A549 treated with AZD2906 at 1 μM for 4 hours (cell line): ENCODE measurements at places on chromosomes 13 and 19. TPM values are rescaled to one million over a fixed set of nuclear protein-coding genes. Genes with fewer than 3 reads are reported as not detected.

FLT3 gene
- total RNA-seq: not detected in 5 replicates

CRX gene
- not detected in 5 replicates for total RNA-seq

SOX21 gene
- total RNA-seq: 0.30 to 0.47 TPM (median 0.35 TPM) in 5 replicates

ZNF345 gene
- 0.11 to 0.19 TPM (median 0.17 TPM) in 4 of 5 replicates, not detected in the other for total RNA-seq

PCSK4 gene
- 0.62 to 0.86 TPM (median 0.67 TPM) in 5 replicates for total RNA-seq

ZNF99 gene
- total RNA-seq: not detected in 5 replicates

ZNF829 gene
- total RNA-seq: 0.29 to 0.40 TPM (median 0.39 TPM) in 5 replicates

DPRX gene
- not detected in 5 replicates for total RNA-seq

CIC gene
- 41.0 to 51.7 TPM (median 50.3 TPM) in 5 replicates for total RNA-seq

FAM216B gene
- not detected in 5 replicates for total RNA-seq

THSD1 gene
- 5.4 to 6.7 TPM (median 6.0 TPM) in 5 replicates for total RNA-seq

ZNF83 gene
- 0.03 to 0.11 TPM (median 0.07 TPM) in 5 replicates for total RNA-seq

WDR62 gene
- total RNA-seq: 21.3 to 28.1 TPM (median 25.4 TPM) in 5 replicates

CDC37 gene
- total RNA-seq: 154 to 196 TPM (median 180 TPM) in 5 replicates

CEACAM20 gene
- total RNA-seq: 0.03 to 0.05 TPM (median 0.05 TPM) in 3 of 5 replicates, not detected in the others

GJB2 gene
- total RNA-seq: 0.55 to 0.75 TPM (median 0.65 TPM) in 5 replicates

WBP4 gene
- total RNA-seq: 8.0 to 10.6 TPM (median 8.4 TPM) in 5 replicates

PEAK3 gene
- 0.17 to 0.39 TPM (median 0.28 TPM) in 5 replicates for total RNA-seq

VAV1 gene
- 6.2 to 8.2 TPM (median 6.7 TPM) in 5 replicates for total RNA-seq

EBPL gene
- total RNA-seq: 38.8 to 70.0 TPM (median 68.2 TPM) in 5 replicates

PSG11 gene
- total RNA-seq: not detected in 5 replicates

C19orf67 gene
- not detected in 5 replicates for total RNA-seq

ZNF584 gene
- total RNA-seq: 16.7 to 18.7 TPM (median 17.2 TPM) in 5 replicates

HS6ST3 gene
- total RNA-seq: not detected in 5 replicates

TMIGD2 gene
- total RNA-seq: not detected in 5 replicates

RFX2 gene
- total RNA-seq: 5.9 to 10.3 TPM (median 7.2 TPM) in 5 replicates

LYPD5 gene
- total RNA-seq: 0.05 to 0.55 TPM (median 0.14 TPM) in 4 of 5 replicates, not detected in the other

CRTC1 gene
- total RNA-seq: 3.1 to 5.6 TPM (median 4.8 TPM) in 5 replicates

FGF22 gene
- total RNA-seq: 0.46 to 0.82 TPM (median 0.66 TPM) in 5 replicates

SPACA4 gene
- 0.06 TPM in 1 of 5 replicates, not detected in the others for total RNA-seq

ZNF69 gene
- total RNA-seq: not detected in 5 replicates

ACP7 gene
- total RNA-seq: 0.05 to 0.10 TPM (median 0.05 TPM) in 4 of 5 replicates, not detected in the other

ZNF134 gene
- total RNA-seq: 7.3 to 9.0 TPM (median 8.3 TPM) in 5 replicates

INSL3 gene
- total RNA-seq: 0.35 to 0.76 TPM (median 0.45 TPM) in 4 of 5 replicates, not detected in the other

ZNF880 gene
- 0.63 to 1.5 TPM (median 0.81 TPM) in 5 replicates for total RNA-seq

SIGLEC5 gene
- not detected in 5 replicates for total RNA-seq

SIGLEC10 gene
- 0.02 to 0.03 TPM in 2 of 5 replicates, not detected in the others for total RNA-seq

AZU1 gene
- 0.11 to 0.24 TPM (median 0.20 TPM) in 5 replicates for total RNA-seq

NLRP4 gene
- total RNA-seq: 0.02 TPM in 1 of 5 replicates, not detected in the others

OLFM4 gene
- total RNA-seq: 0.02 TPM in 1 of 5 replicates, not detected in the others

ZNF787 gene
- 28.1 to 54.3 TPM (median 46.6 TPM) in 5 replicates for total RNA-seq

ADAMTSL5 gene
- total RNA-seq: 2.8 to 4.2 TPM (median 3.3 TPM) in 5 replicates

MISP3 gene
- 2.2 to 4.3 TPM (median 3.9 TPM) in 5 replicates for total RNA-seq

SIGLEC8 gene
- total RNA-seq: not detected in 5 replicates

SMIM44 gene
- total RNA-seq: not detected in 5 replicates

SIAH3 gene
- total RNA-seq: not detected in 5 replicates

MAMSTR gene
- total RNA-seq: 0.25 to 0.52 TPM (median 0.35 TPM) in 5 replicates

TEX101 gene
- total RNA-seq: not detected in 5 replicates

ZNF480 gene
- 6.1 to 17.9 TPM (median 16.3 TPM) in 5 replicates for total RNA-seq

RNF113B gene
- total RNA-seq: not detected in 5 replicates

CEACAM7 gene
- 0.07 to 0.12 TPM (median 0.09 TPM) in 5 replicates for total RNA-seq
